Neural progenitor cell (in vitro differentiated cells): ENCODE measurements at places on chromosomes 1 and 21. TPM values are rescaled to one million over a fixed set of nuclear protein-coding genes. Genes with fewer than 3 reads are reported as not detected.

GRCh38 chr21:41254090-41254700 lies 62.4 kb upstream of the FAM3B start:
- no peaks in the 10 kb centered on the region for H3K27me3 ChIP-seq
- no peak for DNase-seq
- peaks cover 8% of the 10 kb centered on the region for H3K4me1 ChIP-seq
- H3K27ac ChIP-seq, result no peak overlapping the region
- no peak overlapping the region for H3K4me3 ChIP-seq
- H3K36me3 ChIP-seq, result no peaks in the 10 kb centered on the region

DNA sequence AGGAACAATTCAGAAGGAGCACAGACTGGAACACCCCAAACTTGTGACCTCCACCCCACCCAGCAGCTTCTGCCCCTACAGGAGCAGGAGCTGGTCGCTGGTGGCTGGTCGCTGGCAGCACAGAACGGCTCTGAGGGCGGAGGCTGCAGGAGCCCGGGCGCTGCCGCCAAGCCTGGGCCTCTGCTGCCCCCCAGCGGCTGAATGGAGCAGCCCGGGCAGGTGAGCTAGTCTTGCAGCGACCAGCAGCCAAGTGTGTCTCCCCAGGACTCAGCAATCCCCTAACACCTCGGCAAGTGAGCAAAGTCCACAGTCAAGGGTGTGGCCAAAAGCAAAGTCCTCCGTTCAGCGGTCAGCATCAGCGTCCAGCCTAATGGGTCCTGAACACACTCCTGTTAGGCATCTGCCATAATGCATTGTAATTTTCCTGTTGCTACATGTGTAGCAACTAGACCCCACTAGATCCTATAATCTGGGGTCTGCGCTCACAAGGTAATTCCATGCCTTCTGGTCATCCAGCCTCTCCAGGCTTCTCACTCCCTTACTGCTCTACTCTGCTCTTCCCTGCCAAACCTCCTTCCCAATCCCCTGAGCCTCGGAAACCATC lies 12.1 kb upstream of the GJB5 start:
- H3K4me3 ChIP-seq, result no peak overlapping the region
- H3K36me3 ChIP-seq, result no peaks in the 10 kb centered on the region
- peak; percentile 89 for DNase-seq
- peaks cover 15% of the 10 kb centered on the region for H3K27me3 ChIP-seq
- peaks cover 13% of the 10 kb centered on the region for H3K4me1 ChIP-seq

DNA sequence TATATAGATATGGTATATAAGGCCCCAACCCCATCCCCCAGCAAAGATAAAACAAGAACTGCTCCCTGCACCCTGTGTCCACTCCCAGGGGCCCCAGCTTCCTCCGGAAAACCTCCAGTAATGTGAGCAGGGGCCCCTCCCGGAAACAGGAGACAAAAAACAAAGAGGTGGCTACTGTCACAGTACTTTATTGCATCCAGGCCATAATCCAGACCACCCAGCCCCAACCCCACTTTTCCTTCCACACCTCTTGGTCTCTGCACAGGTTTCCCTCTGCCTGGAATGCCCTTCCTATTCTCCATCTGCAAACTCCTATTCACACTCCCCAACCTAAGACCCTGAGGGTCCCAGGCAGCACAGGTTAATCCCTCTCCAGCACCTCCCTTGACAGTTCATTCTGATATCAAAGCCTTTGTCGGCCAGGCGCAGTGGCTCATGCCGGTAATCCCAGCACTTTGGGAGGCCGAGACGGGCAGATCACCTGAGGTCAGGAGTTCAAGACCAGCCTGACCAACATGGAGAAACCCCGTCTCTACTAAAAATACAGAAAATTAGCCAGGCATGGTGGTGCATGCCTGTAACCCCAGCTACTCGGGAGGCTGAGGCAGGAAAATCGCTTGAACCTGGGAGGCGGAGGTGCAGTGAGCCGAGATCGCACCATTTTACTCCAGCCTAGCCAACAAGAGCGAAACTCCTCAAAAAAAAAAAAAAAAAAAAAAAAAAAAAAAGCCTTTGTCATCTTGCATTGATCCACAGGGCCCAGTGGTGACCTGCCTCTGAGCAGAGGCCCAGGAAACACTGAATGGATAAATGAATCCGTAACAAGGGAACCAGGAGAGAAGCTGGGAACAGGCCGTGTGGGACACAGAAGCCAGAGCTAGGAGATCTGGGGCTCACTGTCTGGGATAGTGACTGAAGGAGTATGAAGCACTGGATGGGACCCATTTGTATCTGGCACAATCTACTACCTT lies 2.3 kb upstream of the AUNIP start:
- no peak overlapping the region for H3K27ac ChIP-seq
- no peaks in the 10 kb centered on the region for H3K27me3 ChIP-seq
- H3K4me3 ChIP-seq, result no peak overlapping the region
- H3K36me3 ChIP-seq, result no peaks in the 10 kb centered on the region

GRCh38 chr1:113390871-113391648 lies 745 bp downstream of the MAGI3 start:
- peak; percentile 61 for DNase-seq
- peak overlapping the region; percentile 82 for H3K27ac ChIP-seq
- H3K27me3 ChIP-seq, result peaks cover 9% of the 10 kb centered on the region
- H3K4me1 ChIP-seq, result peaks cover 8% of the 10 kb centered on the region
- H3K4me3 ChIP-seq, result peak overlapping the region; percentile 97

- DNase-seq, result peak; percentile 88
- no peaks in the 10 kb centered on the region for H3K27me3 ChIP-seq
- H3K4me3 ChIP-seq, result peak overlapping the region; percentile 82
- peaks cover 19% of the 10 kb centered on the region for H3K4me1 ChIP-seq
- H3K36me3 ChIP-seq, result no peaks in the 10 kb centered on the region
- no peak overlapping the region for H3K27ac ChIP-seq
Measured at GRCh38 chr1:155324717-155325602, 4.3 kb downstream of the RUSC1 start.

DNA sequence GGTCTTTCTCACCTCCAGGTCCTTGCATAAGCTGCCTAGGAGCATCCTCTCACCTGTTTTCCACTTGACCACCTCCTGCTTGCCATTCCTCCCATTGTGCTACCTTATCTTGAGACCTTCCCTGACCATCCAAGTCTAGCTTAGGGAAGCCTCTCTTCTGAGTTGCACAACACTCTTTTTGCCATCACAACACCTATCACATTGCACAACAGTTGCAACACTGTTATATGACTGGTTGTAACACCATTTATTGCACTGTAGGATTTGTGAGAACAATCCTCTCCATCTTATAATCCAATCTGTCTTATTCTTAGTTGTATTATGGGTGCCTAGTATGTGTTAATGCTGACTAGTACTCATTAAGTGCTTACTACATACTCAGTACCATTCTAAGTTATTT lies 488.7 kb downstream of the OMA1 start:
- H3K27me3 ChIP-seq, result no peaks in the 10 kb centered on the region
- H3K27ac ChIP-seq, result no peak overlapping the region
- H3K36me3 ChIP-seq, result no peaks in the 10 kb centered on the region
- H3K4me1 ChIP-seq, result peaks cover 4% of the 10 kb centered on the region

GRCh38 chr1:152757747-152758146 lies at the start of gene KPRP:
Gene KPRP, plus strand, starts transcription at chr1:152758025. Its CDS starts 1,564 bp downstream, at chr1:152759589.
- no peaks in the 10 kb centered on the region for H3K36me3 ChIP-seq
- no peaks in the 10 kb centered on the region for H3K4me1 ChIP-seq
- H3K4me3 ChIP-seq, result no peak within 1 kb of the TSS
- H3K27ac ChIP-seq, result no peak within 1 kb of the TSS
- H3K27me3 ChIP-seq, result no peaks in the 10 kb centered on the region

GRCh38 chr21:24594082-24594481 lies 1013.2 kb downstream of the MRPL39 start:
- H3K4me1 ChIP-seq, result no peaks in the 10 kb centered on the region
- H3K27ac ChIP-seq, result no peak overlapping the region
- H3K36me3 ChIP-seq, result no peaks in the 10 kb centered on the region
- no peak overlapping the region for H3K4me3 ChIP-seq
- DNase-seq, result no peak
- H3K27me3 ChIP-seq, result no peaks in the 10 kb centered on the region

DNA sequence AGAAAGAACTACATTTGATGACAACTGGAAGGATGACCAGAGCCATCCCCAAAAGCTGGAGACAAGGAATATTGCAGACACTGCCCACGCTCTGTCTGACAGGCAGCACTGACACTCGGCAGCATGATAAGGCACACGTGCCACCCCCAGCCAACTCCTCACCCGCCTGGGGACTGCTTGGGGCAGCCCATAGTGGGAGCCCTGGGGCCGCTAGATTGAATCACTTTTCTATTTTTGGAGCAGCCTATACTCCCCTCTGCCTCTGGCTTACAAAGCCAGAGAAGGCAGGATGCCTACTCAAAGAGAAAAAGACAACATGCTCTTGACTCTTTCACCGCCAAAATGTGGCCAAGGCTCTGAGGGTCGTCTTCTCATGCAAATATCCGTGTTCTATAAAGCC lies 1.3 kb downstream of the SMG5 start:
- H3K27me3 ChIP-seq, result no peaks in the 10 kb centered on the region
- peaks cover 14% of the 10 kb centered on the region for H3K4me1 ChIP-seq
- H3K27ac ChIP-seq, result no peak overlapping the region

GRCh38 chr1:41716188-41717130 lies 202.3 kb downstream of the HIVEP3 start:
- no peak overlapping the region for H3K27ac ChIP-seq
- H3K4me3 ChIP-seq, result no peak overlapping the region
- no peaks in the 10 kb centered on the region for H3K27me3 ChIP-seq
- H3K4me1 ChIP-seq, result no peaks in the 10 kb centered on the region

DNA sequence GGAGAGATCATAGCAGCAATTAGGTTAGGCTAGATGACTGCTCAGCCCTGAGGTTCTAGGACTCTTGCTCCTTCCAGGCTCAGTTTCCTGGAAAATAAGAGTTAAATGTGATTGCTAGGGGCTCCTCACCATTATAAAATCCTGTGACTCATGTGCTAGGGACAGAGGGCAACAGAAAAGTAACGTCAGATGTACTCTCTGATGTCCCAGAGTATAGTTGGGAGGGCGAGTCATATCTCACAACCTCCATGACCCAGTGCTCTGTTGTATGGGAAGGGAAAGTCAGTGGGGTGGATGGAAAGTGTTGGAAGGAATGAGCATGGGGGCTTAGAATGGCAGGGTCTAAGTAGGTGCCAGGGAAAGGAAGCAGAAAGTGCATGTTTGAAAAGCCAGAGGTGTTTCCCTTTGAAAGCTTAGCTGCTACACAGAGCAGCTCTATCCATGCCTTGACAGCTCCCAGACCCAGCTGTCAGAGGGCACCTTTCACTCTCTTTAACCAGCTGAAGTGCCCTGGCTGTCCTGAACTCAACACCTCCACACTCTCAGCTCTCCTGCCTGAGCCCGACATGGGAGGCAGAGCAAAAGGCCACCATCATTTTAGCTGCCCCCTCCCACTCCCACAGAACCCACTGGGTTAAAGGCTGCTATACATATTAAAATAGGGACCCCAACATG lies 11.6 kb downstream of the GJA5 start:
- no peak for DNase-seq
- H3K36me3 ChIP-seq, result no peaks in the 10 kb centered on the region
- no peaks in the 10 kb centered on the region for H3K4me1 ChIP-seq

DNA sequence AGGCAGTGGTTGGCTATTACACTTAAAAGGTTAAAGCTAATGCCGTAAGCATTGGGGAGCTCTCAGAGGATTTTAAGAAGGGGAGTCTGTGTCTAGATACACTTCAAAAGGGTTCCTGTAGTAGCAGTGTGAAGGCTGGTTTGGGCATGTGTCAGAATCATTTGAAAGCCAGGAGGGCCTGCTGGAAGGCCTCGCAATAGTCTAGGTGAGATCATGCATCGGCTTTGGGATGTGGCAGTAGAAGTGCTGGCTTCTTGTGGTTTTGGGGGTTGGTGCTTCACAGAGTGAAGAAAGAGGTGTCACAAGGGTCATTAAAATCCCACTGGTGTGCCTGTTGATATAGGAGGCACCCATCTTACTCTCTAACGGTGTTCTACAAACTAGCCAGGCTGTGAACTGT lies 85.7 kb downstream of the ST6GALNAC3 start:
- no peak for DNase-seq
- no peak overlapping the region for H3K4me3 ChIP-seq
- H3K27ac ChIP-seq, result no peak overlapping the region
- no peaks in the 10 kb centered on the region for H3K27me3 ChIP-seq
- H3K36me3 ChIP-seq, result no peaks in the 10 kb centered on the region

DNA sequence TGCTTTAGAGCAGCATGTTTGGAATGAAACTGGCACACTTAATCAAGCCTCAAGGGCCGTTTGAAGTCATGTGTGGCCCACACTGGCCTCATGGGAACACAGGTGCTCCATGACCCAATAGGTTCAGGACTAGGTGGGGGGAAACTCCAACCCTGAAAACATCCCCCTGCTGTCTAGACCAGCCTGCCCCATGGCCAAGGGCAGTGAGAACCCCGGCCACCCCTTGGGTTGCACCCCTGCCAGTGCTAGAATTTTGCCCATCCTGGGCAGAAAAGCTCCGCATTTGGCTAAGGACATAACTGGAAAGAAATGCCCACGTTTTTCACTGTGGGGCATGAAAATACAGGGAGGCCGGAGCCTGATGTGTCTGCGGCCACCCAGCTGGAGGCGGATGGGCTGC lies 6.1 kb upstream of the PTGER3 start:
- no peak for DNase-seq
- H3K4me3 ChIP-seq, result no peak overlapping the region
- H3K27ac ChIP-seq, result no peak overlapping the region
- H3K36me3 ChIP-seq, result peaks cover 4% of the 10 kb centered on the region

- no peaks in the 10 kb centered on the region for H3K4me1 ChIP-seq
- H3K27me3 ChIP-seq, result no peaks in the 10 kb centered on the region
- no peak overlapping the region for H3K27ac ChIP-seq
- no peaks in the 10 kb centered on the region for H3K36me3 ChIP-seq
- no peak overlapping the region for H3K4me3 ChIP-seq
Measured at GRCh38 chr1:184283999-184284398, 102.8 kb upstream of the C1orf21 start.

GRCh38 chr1:3702990-3703728 lies 49.1 kb upstream of the CCDC27 start:
- no peak overlapping the region for H3K4me3 ChIP-seq
- peak; percentile 62 for DNase-seq
- H3K27me3 ChIP-seq, result peaks cover 6% of the 10 kb centered on the region
- peaks cover 39% of the 10 kb centered on the region for H3K4me1 ChIP-seq
- H3K27ac ChIP-seq, result peak overlapping the region; percentile 37

GRCh38 chr1:83760226-83761021 lies 238.5 kb downstream of the TTLL7 start:
- no peak overlapping the region for H3K4me3 ChIP-seq
- no peak overlapping the region for H3K27ac ChIP-seq
- no peak for DNase-seq
- no peaks in the 10 kb centered on the region for H3K36me3 ChIP-seq
- H3K27me3 ChIP-seq, result no peaks in the 10 kb centered on the region

- H3K27me3 ChIP-seq, result peaks cover 6% of the 10 kb centered on the region
- no peaks in the 10 kb centered on the region for H3K4me1 ChIP-seq
- H3K27ac ChIP-seq, result no peak overlapping the region
Measured at GRCh38 chr1:209756615-209757445, 977 bp downstream of the TRAF3IP3 start.

DNA sequence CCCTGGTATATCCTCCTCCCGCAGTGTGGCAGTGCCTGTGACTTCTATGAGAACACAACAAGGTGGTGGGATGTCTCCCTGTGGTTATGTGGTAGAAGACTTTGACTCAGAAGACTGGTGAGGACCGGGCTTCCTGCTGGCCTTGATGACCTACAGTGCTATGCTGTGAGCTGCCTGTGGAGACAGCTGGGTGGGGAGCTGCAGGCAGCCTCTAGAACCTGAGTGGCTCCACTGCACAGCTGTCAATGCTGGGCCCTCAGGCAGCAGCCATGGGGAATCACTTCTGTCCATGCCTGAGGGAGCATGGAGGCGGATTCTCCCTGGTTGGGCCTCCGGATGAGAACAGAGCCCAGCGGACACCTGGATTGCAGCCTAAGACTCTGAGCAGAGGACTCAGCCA lies 14.9 kb downstream of the SLC1A7 start:
- H3K4me3 ChIP-seq, result no peak overlapping the region
- no peak for DNase-seq
- peaks cover 18% of the 10 kb centered on the region for H3K4me1 ChIP-seq

Gene FAM151A
- total RNA-seq, result not detected in 2 replicates

Gene COL9A2
- total RNA-seq, result 3.7 and 14.8 TPM in 2 replicates

Gene EPHB2
- 38.3 and 80.2 TPM in 2 replicates for total RNA-seq

Gene EPHX1
- total RNA-seq, result 4.3 and 5.7 TPM in 2 replicates

Gene RNF186
- not detected in 2 replicates for total RNA-seq

Gene ABCG1
- total RNA-seq, result 1.9 and 2.0 TPM in 2 replicates

Gene ATP1A4
- 0.17 and 0.62 TPM in 2 replicates for total RNA-seq
